Activated naive CD4-positive, alpha-beta T cell (primary cell): ENCODE measurements at places on chromosomes 5 and 9.

DNA sequence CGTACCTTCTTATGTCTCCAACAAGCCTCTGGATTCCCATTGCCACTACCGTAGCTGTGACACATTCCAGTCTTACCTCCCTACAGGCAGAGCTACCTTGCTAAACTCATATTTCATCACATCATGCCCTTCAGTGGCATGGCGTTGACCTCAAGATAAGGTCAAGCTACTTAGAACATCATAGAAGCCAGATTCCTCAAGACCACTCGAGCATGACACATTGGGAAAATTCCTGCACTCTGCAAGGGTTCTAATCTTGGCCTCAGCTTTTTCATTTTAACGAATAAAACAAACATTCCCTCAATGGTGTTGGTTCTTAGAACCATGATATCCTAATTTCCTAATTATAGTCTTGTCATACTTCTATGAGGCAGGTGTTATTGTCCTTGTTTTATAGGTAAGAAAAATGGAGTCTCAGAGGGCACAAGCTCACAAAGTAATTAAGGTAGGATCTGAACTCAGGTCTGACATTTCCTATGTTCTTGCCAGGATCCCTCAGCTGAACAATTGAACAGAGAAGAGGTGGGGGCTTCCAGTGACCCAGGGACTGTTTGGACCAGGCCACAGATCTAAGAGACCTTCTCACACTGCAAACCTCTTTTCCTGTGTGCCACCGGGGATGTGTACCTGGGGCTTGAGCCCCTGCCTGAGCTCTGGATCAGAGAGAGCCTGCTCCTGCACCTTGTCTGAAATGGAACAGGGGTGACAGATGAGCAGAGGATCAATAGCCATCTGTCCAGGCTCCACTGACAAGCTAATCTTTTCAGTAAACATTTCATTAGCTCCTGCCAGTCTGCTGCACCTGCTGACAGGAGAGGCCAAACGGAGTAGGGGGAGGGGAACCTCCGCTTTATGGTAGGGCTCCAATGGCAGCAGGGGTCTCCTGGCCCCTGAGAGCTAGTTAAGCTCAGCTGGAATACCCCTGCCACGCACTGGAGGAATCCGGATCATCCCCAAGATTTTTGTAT, 49.3 kb downstream of the ALG2 start:
- DNase-seq = no peak

- DNase-seq = no peak
These were observed at the start of gene UBE2QL1 for GRCh38 chr5:6448622-6449464. TSS of gene UBE2QL1 (plus strand) at chr5:6448859. CDS start at chr5:6448894, 35 bp downstream.

GRCh38 chr5:134491841-134492442, 33.5 kb upstream of the JADE2 start:
- no peak for DNase-seq

- no peak for DNase-seq
These were observed 151.5 kb downstream of the RGS3 start for GRCh38 chr9:113614843-113615648.

DNA sequence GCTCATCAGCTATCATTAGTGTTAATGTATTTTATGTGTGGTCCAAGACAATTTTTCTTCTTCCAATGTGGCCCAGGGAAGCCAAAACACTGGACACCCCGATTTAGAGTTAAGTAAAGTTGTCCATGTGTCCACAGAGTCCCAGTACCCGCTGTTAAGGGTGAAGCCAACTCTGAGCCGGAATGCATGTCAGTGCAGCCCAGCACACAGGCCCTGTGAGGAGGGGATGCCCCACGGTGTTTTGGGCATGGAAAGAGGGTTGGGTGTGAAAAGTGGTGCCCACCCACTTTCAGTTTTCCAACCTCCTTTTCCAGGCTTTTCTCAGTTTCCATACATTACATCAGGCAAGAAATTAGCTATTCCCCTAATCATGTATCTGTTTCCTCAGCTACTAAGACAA, 24.4 kb downstream of the SHC3 start:
- DNase-seq = no peak

- DNase-seq = no peak
These were observed 60.5 kb downstream of the MAP1B start for GRCh38 chr5:72167804-72168203.

GRCh38 chr9:133979921-133980863, 11.9 kb downstream of the VAV2 start:
- DNase-seq = no peak

- DNase-seq = no peak
These were observed 2.3 kb upstream of the RASEF start for GRCh38 chr9:83065233-83065632.
